NCI-H774 (cell line): ENCODE measurements at places on chromosomes 16 and 17.
A peak's percentile ranks its signal among the peaks of the same experiment; 100 is the strongest.

DNA sequence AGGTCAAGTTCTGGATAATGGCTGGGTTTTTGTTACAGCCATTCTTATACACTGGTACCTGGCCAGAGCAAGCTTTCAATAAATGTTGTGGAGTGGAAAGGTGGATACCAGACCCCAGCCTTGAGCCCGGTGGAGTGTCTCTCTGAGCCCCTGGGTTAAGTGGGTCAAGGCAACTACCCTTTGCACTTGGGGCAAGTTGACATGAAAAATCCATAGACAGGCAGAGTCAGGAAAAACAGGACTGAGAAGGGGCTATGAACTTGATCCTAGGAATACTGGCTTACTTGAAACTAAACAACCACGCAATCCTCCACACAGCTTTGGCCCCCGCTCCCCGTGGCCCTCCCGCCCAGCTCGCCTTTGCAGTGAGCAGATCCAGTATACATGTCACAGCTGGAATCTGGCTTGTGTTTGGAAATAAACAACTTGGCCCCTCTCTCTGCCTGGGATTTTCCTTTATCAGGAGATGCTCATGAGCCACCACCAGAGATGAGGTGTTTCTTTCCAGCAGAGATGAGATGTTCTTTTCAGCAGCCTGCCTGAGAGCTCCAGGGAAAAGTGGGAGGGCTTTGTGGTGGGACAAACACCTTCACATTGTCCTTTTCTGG lies 65.9 kb downstream of the KSR1 start:
- no peak for DNase-seq

DNA sequence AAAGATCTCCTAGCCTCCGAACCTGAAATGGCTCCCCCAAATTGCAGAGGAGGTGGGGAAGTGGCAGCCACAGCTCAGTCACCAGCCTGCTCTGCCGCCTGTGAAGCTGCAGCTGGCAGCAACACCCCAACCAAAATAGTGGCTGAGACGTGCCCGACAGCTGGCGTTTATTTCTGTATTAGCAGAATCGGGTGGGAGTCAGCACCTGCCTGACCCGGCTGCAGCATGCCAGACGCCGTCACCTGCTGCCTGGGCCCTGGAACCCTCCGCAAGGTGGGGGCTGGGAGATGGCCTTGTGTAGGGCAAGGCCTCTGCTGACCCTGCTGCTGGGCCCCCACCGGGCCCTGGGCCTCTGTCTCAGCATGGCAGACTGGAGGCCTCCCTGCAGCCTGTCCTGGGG lies 17.5 kb upstream of the PABPN1L start:
- no peak for DNase-seq

- DNase-seq = peak; percentile 59
These were observed 33.1 kb upstream of the CRISPLD2 start for GRCh38 chr16:84786605-84787262.

GRCh38 chr17:3885271-3885670 lies 7.6 kb downstream of the CAMKK1 start:
- DNase-seq = no peak

GRCh38 chr17:42130310-42130936 lies 7.8 kb downstream of the HSPB9 start:
- DNase-seq = no peak

- DNase-seq = peak; percentile 9
These were observed 8.9 kb upstream of the AXIN1 start for GRCh38 chr16:361341-361871.

DNA sequence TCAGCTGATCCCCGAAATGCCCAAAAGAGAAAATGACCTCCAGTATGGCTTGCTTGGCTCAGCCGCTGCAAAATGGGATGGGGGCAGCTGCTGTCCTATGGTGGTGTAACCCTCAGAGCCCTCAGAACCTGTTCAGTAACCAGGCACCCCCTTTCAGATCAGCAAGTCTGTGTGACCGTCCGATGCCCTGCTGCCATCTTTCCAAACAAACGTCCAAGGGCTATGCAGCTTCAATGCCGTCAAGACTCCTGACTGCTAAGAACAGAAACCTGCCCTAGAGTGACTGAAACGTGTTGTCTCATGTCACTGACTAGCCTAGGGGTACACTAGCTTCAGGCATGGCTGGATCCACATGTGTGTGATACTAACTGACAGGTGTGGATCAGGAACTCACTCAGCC lies 70.4 kb downstream of the GNAO1 start:
- no peak for DNase-seq

DNA sequence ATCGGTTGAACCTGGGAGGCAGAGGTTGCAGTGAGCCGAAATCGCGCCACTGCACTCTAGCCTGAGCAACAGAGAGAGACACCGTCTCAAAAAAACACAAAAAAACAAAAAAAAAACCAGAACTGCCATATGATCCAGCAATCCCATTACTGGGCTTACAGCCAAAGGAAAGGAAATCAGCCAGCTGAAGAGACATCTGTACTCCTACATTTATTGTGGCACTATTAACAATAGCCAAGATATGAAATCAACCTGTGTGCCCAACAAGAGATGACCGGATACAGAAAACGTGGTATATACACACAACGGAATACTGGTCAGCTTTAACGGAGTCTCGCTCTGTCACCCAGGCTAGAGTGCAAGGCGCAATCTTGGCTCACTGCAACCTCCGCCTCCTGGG lies 14.6 kb downstream of the FANCA start:
- DNase-seq = no peak
